ENCODE measurements at places on chromosomes 11 and 22.

DNA sequence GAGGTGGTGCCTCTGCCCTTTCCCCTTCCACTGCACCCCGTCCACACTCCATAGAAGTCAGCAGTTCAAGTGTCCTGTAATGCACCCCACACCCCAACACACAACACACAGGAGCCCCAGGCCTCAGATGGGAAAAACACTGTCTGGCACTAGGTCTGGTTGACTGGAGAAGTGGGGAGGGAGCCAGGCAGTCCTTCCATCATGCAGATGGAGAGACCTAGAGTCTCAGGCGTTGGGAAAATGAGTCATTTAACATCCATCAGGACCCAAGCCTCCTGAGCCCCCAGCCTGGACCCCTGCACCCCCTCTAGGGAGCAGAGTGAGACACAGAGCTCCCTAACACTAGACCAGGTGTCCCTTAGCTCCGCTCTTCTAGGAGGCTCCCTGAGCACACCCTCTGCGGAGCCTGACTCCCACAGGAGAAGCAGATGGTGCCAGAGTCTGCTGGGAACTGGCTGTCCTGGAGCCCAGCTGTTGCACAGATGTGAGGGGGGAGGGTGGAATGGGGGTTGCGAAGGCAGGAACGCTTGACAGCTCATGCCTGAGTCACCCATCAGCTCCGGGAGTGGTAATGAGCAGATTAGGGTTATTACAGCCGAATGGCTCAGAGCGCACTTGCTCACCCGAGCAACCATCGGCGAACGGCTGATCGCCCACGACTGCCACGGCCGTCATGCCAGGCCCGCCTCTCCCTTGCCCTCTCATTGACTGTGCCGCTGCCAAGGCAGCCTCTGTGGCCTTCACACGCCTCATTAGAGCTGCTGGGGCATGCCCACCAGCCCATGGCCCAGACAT, 22.1 kb upstream of the SYT7 start:
- DNase-seq: peak; percentile 41

DNA sequence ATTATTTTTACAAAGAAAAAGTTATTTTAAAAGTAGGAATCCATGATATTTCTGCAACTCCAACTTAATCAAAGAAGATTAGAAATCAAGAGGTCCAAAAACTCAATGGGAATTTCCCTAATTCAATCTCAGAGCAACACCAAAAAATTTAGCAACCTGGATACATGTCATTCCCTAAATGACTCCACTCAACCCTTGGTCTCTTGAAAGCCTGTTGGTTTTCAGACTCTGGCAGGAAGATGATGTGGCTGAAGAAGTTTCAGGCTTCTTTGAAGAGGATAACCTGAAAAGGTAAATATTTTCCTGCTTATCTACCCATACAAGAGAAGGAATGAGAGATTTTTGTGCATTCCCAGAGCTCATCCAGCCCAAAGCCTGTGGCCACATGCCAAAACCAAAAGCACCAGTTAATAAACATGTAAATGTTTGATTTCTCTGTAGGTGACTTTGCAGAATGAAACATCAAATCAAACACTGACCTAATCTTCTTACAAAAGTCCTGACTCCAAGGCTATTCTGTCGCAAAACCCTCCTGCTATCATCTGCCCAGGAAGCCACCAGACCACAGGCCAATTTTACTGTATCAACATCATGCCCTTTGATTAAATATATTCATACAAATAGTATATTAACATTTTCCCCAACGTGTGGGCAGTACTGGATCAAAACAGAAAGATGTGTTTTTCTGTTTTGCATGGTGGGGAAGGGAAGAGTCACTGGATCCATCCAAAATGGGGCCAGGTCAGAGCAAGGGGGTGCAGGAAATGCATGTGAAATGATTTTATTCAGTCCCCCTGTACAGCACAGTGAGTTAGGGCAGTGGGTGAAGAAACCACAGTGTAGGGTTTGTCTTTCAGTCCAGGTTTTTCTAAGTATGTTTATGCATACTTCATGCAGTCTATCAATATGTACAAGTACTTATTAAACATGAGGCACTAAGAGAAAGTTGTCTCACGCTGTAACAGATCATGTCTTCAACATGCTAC, 38.8 kb downstream of the SMCO4 start:
- no peak for DNase-seq

GRCh38 chr11:78011301-78011700, 11.8 kb downstream of the KCTD14 start:
- no peak for DNase-seq

DNA sequence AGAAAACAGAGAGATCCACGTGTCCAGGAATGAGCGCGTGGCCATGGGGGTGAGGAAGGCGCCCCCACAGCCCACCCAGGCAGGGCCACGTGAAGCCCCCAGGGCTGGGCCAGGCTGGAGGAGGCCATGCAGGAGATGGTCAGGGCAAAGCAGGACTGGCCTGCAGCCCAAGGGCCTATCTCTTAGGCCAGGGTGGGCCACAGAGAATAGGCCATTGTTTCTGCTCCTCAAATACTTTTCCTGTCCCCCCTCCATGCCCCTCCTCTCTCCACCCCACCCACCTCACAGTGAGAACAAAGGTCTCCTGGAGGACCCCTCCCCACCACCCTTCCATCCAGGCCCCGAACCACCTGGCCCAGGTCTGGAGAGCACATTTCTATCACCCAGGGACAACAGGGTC, 8.3 kb upstream of the CDC42EP1 start:
- DNase-seq: no peak
